ENCODE measurements at places on chromosomes 16 and 17.

GRCh38 chr17:63291258-63291657 lies 154.8 kb downstream of the CYB561 start:
- no peak for DNase-seq

DNA sequence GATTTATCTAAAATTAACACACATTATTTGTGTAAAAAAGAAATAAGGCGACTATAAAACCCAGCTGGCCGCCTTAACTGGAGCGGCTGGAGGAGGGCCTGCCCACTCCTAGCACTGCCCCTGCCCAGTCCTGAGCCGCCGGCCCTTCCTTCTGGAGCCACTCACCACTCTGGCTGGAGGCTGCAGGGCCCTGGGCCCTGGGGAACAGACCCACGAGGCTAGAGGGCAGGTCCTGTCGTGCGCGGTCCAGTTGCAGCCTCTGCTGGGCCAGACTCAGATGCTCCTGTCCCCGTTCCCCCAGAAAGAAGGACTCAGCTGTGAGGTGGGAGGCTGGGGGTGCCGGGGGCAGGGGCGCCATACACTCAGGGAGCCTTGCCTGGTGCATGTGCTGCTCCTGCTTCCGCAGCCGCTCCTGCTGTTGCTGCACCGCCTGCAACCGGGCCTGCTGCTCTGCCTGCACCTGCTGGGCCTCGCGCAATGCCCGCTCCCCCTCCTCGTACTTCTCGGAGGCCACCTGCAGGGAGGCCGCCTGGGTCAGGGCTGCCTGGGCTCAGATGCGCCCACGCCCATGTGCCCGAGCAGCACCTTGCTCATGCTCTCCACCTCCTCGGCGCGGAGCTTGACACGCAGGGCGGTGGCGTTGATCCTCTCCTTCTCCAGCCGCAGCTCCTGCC lies 9.0 kb upstream of the MRPL38 start:
- no peak for DNase-seq

DNA sequence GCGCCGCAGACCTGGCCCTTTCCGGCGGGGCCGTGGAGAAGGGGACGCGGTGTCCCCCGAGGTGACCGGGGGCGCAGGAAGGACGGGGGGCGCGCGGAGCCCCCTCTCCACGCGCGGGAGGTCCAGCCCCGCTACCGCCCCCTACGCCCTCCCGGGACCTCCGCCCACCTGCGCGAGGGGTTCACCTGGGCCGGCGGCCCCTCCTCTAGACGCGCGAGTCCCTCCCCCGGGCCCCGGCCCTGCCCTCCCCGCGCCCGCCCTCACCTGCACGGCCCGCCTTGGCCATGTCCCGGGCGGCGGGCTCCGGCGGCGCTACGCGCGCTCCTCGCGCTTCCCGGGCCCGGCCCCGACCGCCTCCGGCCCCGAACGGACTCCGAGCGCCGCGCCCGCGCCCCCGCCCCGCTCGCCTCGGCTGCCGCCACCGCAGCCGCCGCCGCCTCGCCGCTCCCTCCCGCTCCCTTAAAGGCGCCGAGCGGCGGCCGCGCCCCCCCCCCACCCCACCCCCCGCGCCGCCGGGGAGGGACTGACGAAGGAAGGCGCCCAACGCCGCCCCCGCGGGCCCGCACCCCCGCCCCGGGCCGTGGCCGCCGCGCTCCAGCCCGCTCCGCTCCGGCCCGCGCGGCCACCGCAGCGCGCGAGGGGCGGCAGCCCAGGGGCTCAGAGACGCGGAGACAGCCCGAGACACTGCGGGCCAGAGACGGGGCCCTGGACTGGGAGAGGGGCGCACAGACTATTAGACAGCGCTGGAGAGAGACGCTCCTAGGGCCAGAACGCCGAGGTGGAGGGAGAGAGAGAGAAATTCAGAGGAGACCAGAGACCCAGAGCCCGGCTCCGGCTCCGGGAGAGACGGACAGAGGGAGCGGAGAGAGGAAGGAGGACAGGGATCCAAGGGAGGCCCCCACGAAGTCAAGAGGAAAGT lies at the start of gene PITPNM3:
PITPNM3 (minus strand) TSS at position 435 of the 919 bp plus-strand sequence; CDS start at position 286, 149 bp downstream.
- no peak for DNase-seq

DNA sequence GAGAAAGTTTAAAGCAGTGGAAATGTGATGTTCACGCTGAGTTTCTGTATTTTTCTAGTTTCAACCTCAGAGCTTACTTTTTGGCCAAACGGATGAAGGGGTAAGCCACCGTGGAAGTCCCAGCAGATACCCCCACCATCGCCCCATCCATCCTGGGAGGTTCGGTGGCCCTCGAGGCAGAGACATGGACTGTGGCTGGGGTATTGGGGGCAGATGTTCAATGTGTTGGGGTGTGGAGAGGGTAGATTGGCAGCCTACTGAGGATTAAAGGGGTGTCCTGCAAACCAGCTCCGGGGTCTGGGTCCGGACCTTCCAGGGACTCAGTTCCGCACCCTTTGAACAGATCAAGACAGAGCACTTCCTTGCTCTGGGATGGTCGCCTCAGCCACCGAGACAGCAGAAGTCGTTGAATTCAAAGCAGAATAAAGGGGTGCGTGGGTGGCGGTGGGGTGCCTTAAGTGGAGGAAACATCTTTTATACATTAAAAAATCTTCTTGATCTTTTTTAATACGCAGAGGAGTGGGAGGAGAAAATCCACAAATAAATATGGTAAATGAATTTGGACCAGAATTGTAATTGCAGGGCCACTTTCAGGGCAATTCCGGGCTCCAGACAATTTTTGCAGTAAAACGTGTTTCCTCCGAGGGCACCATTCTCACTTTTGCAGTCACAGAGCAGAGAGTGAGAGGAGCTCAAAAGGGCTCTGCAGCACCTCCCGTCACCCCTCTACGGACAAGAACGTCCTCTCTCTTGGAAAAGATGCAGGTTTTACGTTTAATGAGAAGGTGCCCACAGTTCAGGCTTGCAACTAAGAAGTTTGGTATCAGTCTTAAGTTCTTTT lies 8.2 kb upstream of the CBX8 start:
- no peak for DNase-seq

- DNase-seq = no peak
These were observed 650 bp downstream of the KIAA0753 start for GRCh38 chr17:6639586-6640535.

DNA sequence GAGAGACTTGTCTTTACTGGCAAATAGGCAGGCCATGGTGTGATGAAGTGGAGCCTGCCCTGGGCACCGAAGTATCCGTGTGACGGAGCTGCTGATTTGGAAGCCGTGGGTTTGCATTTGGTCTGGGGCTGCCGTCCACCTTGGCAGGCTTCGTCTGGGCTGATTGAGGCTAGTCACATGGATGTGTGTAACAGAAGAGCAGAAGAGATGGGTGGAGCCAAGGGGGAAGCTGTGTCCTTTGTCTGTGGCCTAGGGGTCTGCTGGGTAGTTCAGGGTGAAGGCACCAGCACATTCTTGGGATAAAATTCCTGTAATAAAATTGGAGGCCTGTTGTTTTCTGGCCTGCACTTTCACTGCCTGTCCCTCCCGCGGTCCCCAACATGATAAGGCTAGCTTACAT lies 106.1 kb downstream of the AATF start:
- no peak for DNase-seq

DNA sequence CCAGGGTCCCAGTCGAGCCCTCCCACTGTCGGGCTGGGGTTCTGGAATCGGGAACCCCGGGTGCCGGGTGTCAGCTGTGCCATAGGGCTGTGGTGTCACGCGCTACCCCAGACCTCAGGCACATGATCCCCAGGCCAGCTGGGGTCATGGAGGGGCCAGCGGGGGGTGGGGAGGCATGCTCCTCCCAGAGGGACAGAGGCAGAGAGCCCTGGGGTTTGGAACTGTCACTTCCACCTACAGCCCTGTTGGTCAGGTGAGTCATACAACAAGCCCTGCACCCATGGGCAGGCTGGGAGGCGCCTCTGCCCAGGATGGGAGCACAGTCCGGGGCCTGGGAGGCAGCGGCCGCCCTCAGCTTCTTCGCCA lies 63.0 kb downstream of the BAIAP2 start:
- DNase-seq = no peak

DNA sequence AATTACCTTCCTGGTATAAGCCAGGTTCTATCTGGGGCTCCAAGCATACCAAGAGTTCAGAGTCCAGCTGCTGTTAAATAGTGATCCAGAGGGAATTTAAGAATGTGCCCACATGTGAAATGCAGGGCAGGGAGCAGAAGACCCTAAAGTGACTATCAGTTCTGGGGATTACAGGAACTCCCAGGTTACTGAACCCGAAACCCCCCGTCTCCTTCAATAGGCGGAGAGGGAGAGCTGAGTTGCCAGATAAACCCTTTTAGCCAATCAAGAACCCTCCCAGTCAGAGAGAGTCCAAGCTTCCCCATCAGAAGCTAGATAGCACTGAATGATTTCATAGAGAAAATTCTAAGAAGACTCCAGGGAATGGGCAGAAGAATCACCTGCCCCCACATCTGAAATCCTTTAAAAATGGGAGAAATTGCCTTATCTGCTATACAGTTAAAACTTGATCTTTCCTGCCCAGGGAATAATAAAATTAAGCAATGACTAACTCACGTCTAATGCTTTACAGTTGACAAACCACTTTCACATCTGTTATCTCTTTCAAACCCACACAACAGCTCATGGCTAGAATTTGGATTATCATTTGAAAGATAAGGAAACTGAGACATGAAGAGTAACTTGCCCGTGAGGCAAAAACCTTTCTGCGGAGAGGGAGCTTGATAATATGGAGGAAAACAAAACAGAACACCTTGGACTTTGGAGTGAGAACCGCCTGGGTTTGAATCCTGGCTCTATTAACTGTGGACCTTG lies 10.2 kb downstream of the NOG start:
- DNase-seq = no peak

DNA sequence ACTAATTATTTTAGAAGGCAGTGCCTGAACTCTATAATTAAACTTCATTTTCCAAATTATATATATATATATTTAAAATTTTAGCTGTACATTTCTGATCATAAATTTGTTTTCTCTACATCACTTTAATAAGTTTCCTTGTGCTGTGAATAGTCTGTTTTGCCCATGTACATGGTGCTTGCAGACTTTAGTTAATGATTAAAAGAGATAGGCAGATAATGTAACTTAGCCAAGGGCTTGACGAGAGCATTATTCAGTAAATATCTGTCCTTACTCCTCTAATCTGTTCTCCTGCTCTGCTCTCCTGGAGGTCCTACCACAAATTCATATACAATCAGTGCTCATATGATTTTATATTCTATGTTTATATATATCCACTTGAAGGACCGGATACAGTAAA lies 595.2 kb upstream of the KIF2B start:
- DNase-seq = no peak

GRCh38 chr17:63983320-63983719 lies 10.6 kb upstream of the SCN4A start:
- DNase-seq = no peak

GRCh38 chr17:45225964-45226530 lies 4.4 kb downstream of the FMNL1 start:
- DNase-seq = peak; percentile 93

DNA sequence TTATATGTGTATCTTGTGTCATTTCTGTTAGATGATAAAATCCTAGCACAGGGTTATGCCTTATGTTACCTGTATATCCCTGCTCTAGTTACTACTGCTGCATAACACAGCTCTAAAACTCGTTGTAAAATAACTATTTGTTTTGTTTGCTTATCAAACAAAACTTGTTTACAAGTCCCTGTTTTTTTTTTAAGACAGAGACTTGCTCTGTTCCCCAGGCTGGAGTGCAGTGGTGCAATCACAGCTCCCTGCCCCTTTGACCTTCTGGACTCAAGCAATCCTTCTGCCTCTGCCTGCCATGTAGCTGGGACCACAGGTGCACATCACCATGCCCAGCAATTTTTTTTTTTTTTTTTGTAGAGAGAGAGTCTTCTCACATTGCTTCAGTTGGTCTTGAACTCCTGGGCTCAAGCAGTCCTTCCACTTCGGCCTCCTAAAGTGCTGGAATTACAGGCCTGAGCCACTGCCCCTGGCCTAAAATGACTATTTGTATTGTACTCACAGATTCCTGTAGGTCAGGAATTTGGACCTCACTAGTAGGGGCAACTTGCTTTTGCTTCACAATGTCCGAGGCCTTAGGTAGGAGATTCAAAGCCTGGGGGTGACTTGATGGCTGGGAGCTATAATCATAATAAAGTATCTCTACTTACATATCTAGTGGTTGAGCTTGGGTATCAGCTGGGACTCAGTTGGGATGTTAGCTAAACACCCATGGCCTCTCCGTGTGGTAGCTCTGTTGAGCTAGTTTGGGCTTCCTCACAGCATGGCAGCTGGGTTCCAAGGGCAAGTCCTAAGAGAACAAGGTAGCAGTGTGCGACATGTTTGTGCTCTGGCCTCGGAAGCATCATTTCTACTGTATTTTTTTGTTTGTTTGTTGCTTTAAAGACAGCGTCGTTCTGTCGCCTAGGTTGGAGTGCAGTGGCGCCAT lies 12.6 kb downstream of the DUSP14 start:
- DNase-seq = no peak

GRCh38 chr17:47808830-47809480 lies 12.6 kb downstream of the OSBPL7 start:
- DNase-seq = no peak

DNA sequence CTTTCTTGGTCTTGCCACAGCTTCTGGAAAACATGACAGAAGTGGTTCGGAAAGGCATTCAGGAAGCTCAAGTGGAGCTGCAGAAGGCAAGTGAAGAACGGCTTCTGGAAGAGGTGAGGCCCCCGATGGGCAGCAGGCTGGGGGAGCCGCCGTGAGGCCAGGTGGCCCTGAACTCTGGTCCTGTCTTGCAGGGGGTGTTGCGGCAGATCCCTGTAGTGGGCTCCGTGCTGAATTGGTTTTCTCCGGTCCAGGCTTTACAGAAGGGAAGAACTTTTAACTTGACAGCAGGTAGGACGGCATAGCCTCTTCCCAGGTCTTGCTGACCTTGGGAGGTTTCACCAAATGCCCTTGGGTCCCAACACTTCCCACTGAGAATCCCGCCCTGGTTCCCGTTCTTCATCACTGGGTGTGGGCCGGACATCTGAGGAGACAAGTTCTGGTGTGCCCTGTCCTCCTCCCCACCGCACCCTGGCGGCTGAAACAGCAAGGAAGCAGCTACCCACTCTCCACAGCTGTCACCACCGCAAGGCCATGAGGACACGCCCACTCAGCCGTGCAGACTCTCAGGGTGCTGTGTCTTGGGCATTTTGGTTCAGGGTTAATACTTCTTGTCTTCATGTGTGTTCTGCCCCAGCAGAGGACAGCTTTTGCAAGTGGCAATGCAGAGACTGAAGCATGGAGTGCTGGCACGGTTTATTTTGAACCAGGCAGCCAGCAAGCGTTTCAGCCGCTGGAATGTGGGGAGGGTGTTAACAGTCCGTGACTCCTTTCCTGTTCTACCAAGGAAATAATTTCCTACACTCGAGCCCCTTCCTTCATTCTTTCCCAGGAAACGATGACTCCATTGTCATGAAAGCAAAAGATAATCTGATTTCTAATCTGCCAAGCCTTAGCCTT lies 21.4 kb downstream of the NTAN1 start:
- no peak for DNase-seq

GRCh38 chr17:75269844-75270217 lies 1.2 kb downstream of the MIF4GD start:
- no peak for DNase-seq

Measured in activated CD8-positive, alpha-beta memory T cell treated with anti-CD3 and anti-CD28 coated beads for 1 hour (primary cell).